SJSA1 (cell line): ENCODE measurements at places on chromosomes 12 and 14.

GRCh38 chr12:21526053-21526452, at the start of gene SPX:
Gene SPX, plus strand, starts transcription at chr12:21526296. Its CDS starts 177 bp downstream, at chr12:21526473.
- no peak for DNase-seq

DNA sequence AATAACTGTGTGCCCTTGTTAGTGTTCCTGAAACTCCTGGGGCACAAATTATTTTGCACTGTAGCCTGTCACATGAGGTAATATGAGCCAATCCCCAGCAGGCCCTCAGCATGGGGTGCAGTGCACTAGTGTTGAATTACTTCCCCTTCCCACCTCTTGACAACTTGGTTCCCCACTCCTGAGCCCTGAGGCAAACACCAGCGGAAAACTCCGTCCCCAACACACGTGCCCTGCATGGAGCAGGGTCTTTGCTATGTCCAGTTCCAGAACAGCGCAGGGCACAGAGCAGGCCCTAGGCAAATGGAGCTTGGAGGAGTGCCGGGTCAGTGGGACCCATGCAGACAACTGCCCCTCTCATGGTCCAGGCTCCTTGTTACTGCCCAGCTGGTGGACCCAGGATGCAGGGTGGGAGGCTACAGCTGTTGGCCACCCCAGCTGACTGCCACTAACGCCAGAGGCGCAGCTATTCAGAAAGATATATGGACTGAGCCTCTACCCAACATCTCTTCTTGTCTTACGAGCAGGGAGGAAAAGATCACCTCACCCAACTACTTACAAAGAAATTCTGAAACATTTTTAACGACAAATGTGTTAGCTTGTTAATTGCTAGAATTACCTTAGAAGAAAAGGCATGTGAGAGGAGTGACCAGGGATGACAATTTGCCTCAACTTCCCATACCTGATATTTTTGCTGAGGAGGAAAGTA, 71.6 kb downstream of the NT5DC3 start:
- DNase-seq: no peak

DNA sequence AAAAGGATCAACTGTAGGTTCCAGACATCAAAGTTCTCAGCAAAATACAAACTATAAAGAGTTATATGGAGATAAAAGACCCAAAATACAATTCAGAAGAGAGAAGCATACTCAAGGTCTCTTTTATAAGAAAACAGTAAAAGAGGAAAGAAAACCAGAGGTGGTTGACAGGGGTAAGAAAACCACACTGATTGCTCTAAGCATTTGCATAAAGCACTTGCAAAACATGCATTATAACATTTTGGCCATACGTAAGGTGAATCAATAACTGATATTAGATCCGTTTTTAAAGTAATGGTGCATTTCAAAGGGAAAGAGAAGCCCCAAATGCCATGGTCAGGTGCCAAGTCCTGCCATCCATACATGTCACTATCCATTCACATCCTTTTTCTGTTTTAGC, 5.9 kb downstream of the DDHD1 start:
- no peak for DNase-seq

- no peak for DNase-seq
Observed at GRCh38 chr14:100654814-100655740, 67.9 kb upstream of the BEGAIN start.

DNA sequence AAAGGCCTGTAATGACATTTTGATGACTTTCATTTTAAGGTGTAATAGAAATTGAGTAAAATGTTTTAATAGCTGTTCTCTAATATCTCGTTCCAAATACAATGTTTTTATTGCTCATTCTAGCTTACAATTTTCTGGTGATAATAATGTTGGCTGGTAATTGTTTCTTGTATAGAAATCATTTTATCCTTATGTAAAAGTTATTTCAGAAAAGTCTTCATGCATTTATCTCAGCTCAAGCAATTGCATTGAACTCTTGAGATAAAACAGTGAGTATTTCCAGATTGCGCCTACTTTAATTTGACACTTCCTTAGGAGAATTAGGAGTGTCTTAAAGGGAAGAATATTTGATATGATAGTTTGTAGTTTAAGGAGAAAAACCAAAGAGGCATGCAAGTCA, 4.0 kb downstream of the RMST start:
- no peak for DNase-seq

DNA sequence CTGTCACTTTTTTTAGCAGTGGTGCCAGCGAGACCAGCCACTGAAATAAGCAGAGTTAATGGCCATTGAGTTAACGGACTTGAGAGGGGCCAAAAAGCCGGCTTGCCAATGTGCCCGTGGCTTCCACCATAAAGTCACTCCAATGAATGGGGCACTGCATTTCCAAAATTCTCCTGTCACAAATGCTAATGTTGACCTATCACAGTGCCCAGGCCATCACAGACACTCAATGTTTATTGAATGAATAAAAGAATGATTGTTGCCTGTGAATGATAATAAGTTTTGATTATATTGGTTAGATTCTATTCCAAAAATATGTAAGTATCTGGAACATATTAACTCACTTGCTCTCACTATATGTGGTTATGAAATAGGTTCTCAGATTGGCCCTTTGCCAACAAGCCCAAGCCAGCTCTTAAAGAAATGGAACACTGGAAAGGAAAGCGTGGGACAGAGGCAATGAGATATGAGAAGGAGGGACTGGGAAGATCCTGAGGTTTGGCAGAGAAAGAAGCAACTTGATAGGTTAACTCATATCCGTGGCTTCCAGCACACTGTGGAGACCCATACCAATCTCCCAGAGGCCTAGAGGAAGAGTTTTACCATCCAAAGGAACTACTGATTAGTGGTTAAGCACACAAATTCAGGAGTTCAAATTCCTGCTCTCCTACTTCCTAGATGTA, 108.7 kb downstream of the BTG1 start:
- DNase-seq: no peak

- peak; percentile 90 for DNase-seq
Observed at GRCh38 chr14:50667996-50668825, at the start of gene SAV1. Gene SAV1, minus strand, starts transcription at chr14:50668306. Its CDS starts 339 bp downstream, at chr14:50667967.

DNA sequence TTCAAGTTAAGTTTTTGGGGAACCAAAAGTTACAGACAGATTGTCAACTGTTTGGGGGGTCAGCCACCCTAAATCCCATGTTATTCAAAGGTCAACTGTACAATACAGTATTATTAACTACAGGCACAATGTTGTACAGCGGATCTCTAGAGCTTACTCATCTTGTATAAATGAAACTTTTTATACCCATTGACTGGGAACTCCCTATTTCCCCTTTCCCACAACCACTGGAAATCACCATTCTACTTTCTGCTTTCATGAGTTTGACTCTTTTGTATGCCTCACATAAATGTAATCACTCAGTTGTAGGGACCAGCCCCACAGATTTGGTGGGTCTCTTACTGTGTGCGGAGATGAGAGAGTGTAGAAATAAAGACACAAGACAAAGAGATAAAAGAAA, 57.8 kb downstream of the SLCO1B3 start:
- DNase-seq: no peak

GRCh38 chr12:89988188-89988915, 279.7 kb upstream of the ATP2B1 start:
- no peak for DNase-seq

- DNase-seq: no peak
Observed at GRCh38 chr12:131529196-131530040, 181.5 kb upstream of the SFSWAP start.

DNA sequence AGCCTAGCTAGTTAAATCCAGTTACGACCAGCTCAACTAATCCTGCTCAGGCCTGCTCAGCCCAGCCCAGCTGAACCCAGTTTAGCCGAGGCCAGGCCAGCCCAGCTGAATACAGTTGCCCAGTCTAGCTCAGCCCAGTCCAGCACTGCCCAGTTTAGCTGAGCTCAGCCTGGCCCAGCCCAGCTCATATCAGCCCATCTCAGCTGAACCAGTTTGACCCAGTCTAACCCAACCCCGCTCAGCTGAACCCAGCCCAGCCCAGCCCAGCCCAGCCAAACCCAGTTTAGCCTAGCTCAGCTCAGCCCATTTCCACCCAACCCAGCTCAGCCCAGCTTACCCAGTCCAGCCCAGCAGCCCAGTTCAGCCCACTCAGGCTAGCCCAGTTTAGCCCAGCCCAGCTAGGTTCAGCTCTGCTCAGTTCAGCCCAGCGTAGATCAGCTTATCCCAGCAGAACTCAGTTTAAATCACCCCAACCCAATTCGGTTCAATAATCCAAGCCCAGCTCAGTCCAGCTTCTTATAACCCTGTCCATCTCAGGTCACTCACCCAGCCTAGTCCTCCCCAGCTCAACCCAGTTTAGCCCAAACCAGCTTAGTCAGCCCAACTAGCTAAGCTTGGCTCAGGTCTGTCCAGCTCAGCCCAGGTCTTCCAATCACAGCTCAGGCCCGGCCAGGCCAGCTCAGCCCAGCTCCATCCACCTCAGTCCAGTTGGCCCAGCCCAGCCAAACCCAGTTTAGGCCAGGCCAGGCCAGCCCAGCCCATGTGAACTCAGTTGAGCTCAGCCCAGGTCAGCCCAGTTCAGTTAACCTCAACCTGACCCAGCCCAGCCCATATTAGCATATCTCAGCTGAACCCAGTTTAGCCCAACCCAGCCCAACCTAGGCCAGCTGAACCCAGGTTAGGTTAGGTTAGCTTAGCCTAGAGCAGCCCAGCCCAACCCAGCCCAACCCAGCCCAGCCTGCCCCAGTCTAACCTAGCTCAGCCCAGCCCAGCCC, 76.7 kb downstream of the TMEM121 start:
- DNase-seq: no peak

DNA sequence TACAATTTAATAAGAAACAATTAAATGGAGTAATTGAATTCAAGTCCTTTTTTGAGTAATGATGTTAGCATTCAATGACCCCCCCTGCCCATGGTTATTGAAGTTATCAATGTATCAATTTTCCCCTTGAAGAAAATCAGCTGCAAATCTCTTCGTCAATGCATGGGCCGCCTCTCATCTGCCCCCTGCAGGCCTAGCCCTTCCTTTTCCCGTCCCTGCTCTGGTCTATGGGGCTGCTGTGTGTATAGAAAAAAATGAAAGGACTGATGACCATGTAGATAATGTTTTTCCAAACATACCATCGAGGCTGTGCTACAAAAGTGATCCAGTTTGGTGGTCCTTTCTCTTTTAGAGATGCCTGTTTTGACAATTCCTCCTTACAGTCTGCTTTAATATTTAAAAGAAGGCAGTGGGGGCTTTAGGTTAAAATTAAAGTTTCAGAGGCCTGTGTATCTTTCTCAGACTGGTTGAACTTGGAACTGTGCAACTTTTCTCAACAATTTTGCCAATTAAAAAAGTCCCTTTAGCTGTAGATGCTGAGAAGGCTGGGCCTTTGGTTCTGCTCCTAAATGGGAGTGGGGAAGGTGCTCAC, 98.4 kb downstream of the APAF1 start:
- DNase-seq: no peak

- no peak for DNase-seq
Observed at GRCh38 chr12:57766464-57767304, at the start of gene CYP27B1. Gene CYP27B1, minus strand, starts transcription at chr12:57767078. Its CDS starts 37 bp downstream, at chr12:57767041.

GRCh38 chr14:105600939-105601359, 74.6 kb downstream of the TMEM121 start:
- DNase-seq: no peak

DNA sequence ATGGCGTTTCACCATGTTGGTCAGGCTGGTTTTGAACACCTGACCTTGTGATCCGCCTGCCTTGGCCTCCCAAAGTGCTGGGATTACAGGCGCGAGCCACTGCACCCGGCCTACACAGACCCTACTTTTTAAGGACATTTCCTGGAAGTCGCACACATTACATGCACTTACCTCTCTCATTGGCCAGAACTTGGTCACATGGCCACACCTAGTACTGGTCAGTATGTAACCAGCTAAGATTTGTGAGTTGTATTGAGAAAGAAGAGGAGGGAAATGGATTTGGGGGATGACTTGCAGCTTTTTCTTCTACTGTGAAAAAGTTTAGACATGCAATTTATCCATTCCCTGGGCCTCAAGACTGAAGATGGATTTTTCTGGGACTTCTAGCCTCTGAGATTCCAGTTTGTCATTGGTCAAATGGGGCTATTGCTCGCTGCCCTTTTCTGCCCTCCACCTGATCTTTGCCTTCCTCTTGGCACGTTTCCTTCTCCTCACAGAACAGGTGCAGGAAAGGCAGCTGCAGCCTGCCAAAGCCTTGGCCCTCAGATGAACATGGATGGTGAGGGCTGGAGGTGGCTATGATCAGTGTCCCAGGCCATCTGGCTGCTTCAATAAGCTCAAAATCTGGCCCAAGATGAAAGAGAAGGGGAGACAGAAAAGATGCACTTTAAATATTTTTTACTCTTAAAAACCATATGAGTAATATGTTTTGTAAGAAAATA, 7.1 kb upstream of the ZDHHC22 start:
- DNase-seq: no peak

GRCh38 chr12:19547271-19547671, 108.0 kb downstream of the AEBP2 start:
- no peak for DNase-seq
